Renal pelvis (tissue), 12 donors: ENCODE measurements at places on chromosomes 2 and 18. TPM values are rescaled to one million over a fixed set of nuclear protein-coding genes. Genes with fewer than 3 reads are reported as not detected.

The SKA1 gene
- 7.1 TPM for polyA plus RNA-seq

- no peak for DNase-seq
These were observed 127.7 kb upstream of the LRRTM4 start for GRCh38 chr2:77649856-77650255.

- DNase-seq: no peak
These were observed 961.3 kb downstream of the SOCS6 start for GRCh38 chr18:71250191-71250590.

DNA sequence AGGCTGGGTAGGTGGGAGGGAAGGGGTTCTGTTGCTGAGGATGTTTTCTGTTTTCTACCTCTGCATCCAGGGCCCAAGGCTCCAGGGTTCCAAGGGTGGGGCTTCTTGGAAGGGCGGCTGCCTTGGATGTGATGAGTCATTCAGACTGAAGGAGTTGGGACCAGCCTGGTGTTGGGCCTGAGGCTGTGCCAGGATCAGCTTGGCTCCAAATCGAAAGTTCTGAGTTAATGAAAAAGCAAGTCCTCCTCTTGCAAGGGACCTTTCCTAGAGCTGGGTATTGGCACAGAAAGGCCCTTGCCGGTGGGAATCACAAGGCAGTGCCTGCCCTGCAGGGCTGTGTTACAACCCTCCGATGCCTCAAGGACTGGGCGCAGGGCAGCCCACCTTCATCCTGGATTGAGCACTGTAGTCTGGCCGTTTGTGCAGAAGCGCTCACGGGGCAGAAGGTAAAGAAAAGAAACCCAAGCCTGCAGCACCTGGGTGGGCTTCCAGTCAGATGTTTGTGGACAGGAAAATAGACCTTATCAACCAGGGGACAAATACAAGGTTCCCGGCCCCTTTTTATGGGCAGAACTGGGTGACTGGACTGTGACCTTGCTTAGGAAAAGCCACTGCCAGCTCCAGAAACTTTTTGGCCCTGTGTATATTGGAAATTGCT lies 52.5 kb upstream of the MCFD2 start:
- no peak for DNase-seq

GRCh38 chr18:38807915-38808314 lies 1242.3 kb upstream of the CELF4 start:
- DNase-seq: no peak

DNA sequence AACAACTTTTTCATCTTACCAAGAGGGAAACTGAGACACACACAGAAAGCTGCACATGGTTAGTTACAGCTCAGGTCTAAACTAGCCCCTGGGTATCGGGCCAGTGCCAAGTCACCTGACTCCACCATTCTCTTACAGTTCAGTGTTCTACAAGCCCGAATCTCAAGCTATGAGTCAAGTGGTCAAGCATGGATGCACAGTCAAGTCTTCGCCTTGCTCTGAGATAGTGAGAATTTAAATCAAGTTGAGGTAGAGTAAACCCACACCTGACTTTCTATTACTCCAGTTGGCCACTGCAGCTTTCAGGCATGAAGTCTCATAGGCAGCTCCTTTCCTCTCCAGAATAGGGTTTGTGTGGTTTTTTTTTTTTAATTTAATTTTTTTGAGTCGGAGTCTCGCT lies 34.5 kb upstream of the ARL5A start:
- DNase-seq: no peak

- DNase-seq: peak; percentile 75
These were observed at the start of gene CXCR4 for GRCh38 chr2:136117909-136118818. TSS of gene CXCR4 (minus strand) at chr2:136118149. CDS start at chr2:136118060, 89 bp downstream.

- DNase-seq: no peak
These were observed 206.3 kb upstream of the GYPC start for GRCh38 chr2:126449677-126450076.

The BOLL gene
- not detected for polyA plus RNA-seq

The KCNK3 gene
- 2.0 TPM for polyA plus RNA-seq

- no peak for DNase-seq
These were observed 175.3 kb upstream of the THUMPD2 start for GRCh38 chr2:39954346-39954745.

GRCh38 chr2:207663870-207664545 lies 38.8 kb upstream of the METTL21A start:
- no peak for DNase-seq

GRCh38 chr2:1767939-1768691 lies 23.8 kb upstream of the PXDN start:
- no peak for DNase-seq

The GATA6 gene
- 7.8 TPM for polyA plus RNA-seq

DNA sequence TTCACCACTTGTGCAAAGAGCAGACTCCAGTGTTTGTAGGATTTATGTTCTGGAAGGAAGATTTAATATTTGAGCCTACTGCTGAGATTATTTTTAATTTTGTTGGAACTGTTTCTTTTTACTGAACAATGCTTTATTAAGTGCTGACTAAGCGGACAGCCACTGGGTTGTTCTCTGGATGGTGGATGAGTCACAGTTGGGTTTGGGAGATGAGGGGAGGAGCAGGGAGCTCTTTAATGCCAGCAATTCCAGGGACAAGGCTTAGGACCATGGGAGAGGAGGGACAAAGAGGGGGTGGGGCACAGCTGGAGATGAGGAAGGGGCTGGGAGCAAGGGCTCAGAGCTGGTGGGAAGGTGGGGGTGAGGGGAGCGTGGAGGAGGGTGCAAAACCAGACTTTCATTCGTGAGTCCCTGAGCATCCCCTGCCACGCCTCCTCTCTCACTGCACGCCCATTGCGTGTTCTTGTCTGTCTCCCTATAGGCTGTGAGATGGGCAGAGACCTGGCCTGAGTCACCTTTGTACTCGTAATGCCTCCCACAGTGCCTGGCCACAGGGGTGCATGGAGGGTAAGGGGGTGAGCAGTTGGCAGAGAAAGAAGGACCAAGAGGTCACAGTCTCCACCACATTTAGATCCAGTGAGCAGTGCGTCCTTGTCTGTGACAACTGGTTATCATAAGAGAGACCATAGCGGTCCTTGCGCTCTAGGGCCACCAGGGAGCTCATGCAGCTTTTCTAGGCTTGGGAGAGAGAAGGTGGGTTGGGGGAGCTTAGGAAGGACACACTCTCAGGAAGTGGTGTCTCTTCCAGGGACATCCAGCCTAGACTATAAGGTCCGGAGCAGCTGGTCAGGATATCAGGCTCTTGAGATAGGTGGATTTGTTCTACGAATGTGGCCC lies 18.4 kb downstream of the SLC4A3 start:
- no peak for DNase-seq
